Right renal pelvis (tissue), 4 donors: ENCODE measurements at places on chromosomes 2 and 18. TPM values are rescaled to one million over a fixed set of nuclear protein-coding genes. Genes with fewer than 3 reads are reported as not detected.

GRCh38 chr2:39607538-39608262 is 58.0 kb upstream of the TMEM178A start:
- no peak for DNase-seq

GRCh38 chr2:232854082-232854481 is 16.0 kb upstream of the SNORC start:
- DNase-seq: no peak

- no peak for DNase-seq
Observed at GRCh38 chr2:30626397-30626796, 179.4 kb downstream of the LCLAT1 start.

DNA sequence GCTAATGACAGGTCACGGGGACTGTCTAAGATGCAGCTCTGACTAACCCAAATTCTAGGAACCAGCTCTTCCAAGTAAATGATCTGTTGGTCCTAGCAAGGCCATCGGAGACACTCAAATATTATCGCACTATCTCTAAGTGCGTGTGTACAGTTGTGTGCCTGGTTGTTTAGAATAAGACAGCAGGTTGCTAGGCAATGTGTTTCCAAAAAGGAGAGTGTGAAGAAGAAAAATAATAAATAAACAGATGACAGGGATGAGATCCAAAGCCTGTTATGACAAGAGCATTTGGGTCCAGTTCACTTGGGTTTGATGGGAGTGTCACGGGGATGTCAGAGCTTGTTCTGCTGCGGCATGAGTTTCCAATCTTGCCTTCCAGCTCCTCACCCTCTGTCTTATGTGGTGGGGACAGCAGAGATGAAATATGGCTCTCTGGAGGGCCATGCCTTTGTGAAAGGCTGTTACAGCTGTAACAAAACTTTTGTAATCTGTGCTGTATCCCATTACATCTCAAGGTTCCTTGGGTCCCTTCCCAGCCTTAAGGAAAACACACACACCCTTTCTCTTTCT is 127.5 kb upstream of the TNP1 start:
- no peak for DNase-seq

DNA sequence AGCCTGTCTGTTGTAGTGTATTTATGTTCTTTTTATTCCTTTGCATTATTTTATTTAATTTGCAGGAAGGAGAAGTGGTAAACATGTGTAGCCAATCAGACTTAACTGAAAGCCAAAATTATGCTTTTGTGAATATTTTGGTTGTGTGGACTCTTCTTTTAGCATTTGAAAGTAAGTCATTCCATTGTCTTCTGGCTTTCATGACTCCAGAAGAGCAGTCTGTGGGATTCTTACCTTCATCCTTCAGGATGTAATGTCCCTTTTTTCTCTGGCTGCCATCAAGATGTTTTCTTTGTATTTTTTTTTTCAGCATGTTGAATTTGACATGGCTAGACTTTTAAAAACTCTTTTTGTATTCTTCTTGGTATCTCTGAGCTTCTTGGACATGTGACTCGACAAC is 895.2 kb upstream of the ZEB2 start:
- no peak for DNase-seq

DNA sequence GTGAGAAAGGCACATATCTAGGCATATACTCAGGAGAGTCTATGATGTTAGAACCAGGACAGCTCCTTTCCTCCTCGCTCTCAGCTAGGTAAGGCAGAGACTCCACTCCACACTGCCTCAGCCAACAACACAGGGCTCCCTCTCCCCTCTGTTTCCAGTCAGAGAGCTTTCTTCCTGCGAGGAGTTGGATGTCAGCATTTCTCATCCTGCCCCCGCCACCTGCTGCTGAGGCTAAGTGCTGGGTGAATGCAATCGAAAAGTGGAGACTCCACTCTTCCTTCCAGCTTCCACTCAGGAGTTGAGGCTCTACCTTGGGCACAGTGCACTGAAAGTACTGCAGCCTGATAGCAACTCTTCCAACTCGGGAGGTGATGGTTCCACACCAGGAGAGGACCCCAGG is 177.2 kb upstream of the RAB6C start:
- no peak for DNase-seq

GRCh38 chr18:68376926-68377325 is 338.0 kb downstream of the TMX3 start:
- no peak for DNase-seq

- no peak for DNase-seq
Observed at GRCh38 chr2:160425434-160426151, 68.0 kb downstream of the RBMS1 start.

GRCh38 chr2:167212014-167212648 is 323.9 kb downstream of the XIRP2 start:
- DNase-seq: peak; percentile 21

DNA sequence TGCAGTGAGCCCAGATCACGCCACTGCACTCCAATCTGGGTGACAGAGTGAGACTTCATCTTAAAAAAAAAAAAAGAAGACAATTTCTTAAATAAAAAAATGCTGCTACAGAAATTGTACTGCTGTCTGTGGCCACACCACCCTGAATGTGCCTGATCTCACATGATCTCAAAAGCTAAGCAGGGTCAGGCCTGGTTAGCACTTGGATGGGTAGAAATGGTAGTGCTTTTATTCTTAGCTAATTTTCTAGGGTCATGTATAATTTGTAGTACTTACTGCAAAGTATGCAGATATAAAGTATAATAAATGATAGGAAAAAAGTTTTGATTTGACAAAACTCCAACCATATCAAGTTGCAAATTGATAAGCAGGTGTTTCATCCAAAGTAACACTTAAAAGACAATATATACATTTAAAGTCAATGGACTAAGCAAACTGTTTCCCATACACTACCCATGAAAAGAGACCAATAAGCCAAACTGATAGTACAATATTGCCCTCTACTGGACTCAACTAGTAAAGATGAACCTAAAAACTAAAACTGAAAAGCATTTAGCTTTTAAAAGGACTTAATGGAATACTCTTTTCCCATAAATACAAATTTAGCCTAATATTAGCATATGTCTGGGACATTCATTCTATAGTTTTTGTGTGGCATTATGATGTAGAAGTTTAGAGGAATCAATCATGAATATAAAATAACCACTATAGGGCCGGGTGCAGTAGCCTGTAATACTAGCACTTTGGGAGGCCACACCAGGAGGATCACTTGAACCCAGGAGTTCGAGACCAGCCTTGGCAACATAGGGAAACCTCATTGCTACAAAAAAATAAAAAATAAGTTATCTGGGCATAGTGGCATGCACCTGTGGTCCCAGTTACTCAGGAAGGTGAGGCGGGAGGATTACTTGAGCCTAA is 18.6 kb upstream of the PEX13 start:
- DNase-seq: peak; percentile 47

DNA sequence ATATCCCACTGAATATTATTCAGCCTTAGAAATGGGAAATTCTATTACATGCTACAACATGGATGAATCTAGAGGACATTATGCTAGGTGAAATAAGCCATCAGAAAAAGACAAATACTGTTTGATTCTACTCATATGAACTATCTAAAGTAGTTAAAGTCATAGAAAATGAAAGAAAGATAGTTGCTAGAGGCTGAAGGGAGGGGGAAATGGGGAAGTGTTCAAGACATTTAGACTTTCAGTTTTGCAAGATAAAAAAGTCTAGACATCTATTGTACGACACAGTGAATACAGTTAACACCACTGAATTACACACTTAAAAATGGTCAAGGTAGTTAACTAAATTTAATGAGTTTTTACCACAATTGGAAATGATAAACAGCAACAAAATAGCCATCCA is 835.9 kb upstream of the CHAC2 start:
- no peak for DNase-seq

DNA sequence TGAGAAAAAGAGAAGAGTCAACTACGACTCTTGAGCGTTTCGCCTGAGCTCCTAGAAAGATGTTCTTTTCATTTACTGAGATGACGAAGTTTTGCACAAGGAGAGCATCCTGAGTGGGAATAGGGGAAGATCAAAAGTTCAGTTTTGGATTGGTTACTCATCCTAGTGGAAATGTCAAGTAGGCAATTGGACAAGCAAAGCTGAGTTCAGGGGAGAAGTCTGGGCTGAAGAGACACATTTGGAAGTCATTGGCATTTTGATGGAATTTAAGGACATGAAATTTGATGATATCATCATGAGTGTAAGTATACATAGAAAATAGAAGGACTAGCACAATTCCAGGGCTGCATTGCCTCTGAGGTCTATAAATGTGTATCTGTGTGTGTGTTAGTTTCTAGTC is 416.6 kb downstream of the RAD51AP2 start:
- no peak for DNase-seq

DNA sequence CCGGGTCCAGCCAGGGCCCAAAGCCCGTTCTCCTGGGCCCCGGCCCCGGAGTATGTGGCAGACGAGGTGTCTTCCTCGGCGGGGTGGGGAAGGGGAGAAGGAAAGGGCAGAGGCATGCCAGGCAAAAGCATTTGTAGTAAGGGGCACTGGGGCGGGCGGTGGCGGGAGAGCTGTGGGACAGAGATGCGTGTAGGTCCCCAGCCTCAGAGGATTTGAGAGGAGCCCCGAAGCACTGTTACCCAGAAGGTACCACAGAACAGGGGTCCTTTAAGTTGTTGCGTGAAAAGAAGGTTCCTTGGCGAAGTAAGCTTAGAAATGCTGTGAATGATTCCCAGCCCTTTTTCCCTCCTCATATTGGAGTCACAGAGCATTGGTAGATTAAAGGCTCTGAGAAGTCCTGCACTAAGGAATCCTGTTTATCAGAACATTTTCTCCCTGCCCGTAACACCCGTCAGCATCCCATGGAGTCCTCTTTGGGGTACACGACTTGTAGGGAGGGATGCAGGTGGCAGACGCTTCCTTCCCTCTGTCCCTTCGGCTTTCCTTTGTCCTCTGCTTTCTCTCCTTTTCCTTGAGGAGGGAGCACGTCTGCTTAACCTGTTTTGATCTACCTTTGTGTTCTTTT is 12.5 kb downstream of the GAREM2 start:
- no peak for DNase-seq

DNA sequence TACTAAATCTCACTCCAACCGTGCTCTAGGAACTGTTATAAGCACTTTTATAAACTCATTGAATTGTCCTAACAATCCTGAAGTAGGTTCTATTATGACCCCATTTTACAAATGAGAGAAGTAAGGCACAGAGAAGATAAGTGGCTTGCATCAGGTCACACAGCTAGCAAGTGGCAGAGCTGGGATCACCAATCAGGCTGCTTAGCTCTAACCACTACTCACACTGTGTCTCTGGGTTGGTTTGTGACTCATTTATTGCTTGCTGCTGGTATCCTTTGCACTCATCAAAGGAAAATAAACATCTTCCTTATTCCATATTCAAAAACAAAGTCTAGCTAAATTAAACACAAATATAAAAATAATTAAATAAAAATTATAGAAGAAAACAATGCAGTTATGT is 42.5 kb upstream of the IL1R2 start:
- DNase-seq: no peak

DNA sequence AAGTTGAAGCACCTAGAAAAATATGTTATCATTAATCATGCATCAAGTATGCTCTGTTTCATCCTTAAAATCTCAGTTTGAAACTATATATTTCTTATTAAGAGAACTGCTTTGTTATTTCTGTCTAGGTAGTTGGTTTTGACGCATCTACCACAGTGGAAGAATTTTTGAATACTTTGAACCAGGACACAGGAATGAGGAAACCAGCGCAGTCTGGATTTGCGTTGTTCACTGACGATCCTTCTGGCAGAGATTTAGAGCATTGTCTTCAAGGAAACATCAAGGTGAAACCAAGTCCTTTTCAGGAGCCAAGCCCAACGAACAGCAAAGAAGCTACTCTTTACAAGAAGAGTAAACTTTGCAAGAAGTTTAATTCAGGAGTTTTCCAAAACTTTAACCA is 30.1 kb upstream of the DYNC2LI1 start:
- no peak for DNase-seq

- no peak for DNase-seq
Observed at GRCh38 chr2:44799105-44799504, 142.4 kb upstream of the SIX3 start.

DNA sequence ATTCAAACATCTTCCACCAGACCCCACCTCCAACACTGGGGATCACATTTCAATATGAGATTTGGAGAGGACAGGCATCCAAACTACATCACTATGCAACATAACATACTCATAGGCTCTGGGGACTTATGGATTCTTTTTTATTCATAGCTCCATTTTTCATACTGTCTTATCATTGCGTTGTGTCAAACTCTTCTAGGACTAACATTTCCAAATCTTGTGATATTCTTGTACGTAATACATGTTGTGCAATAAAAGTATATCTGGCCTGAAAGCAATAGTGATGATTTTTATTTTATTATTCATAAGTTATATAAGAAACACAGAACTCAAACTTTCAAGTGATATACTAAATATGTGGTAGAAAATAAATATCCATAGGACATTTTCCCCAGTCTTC is 60.6 kb upstream of the ACTR3 start:
- no peak for DNase-seq

DNA sequence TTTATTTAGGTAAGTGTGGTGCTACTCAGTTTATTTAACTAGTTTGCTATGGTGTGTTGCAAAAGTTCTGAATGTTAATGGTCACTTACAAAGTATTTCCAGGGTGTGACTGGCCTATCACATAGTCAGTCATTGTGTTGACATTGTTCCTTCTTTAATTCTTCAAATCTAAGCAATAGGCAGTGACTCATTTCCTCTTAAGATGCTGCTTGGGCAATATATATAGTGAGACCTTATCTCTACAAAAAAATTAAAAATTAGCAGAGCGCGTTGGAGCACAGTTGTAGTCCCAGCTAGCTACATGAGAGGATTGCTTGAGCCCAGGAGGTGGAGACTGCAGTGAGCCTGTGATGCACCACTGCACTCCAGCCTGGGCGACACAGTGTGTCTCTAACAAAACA is 5.8 kb upstream of the CCDC88A start:
- DNase-seq: no peak

GRCh38 chr18:35688757-35689156 is 107.2 kb downstream of the GALNT1 start:
- DNase-seq: no peak

DNA sequence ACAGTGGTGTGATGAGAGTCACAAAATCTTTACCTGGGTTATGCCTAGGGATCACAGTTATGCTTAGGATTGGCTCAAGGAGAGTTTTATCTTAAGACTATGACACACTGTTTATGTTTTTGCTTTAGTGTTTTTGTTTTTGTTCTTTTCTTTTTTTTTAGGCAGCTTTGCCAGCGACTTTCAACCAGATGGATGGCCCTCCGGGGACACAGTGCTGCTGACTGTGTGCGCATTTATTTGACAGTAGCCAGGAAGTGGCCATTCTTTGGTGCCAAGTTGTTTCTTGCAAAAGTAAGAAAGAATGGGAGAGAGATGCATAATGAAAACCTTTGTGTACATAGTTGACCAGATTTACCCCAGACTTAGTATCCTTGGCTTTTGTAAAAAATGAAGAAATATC is 15.1 kb upstream of the DYNC2LI1 start:
- DNase-seq: no peak

- no peak for DNase-seq
Observed at GRCh38 chr2:207734636-207735512, 23.4 kb downstream of the CCNYL1 start.

SLC19A3 gene
- 9.8 TPM for polyA plus RNA-seq

SOCS6 gene
- 35.9 TPM for polyA plus RNA-seq

LGALSL gene
- 33.0 TPM for polyA plus RNA-seq

DLX1 gene
- 0.16 TPM for polyA plus RNA-seq

SLC16A14 gene
- polyA plus RNA-seq: 7.6 TPM

ASTL gene
- polyA plus RNA-seq: not detected

GKN2 gene
- polyA plus RNA-seq: not detected

TMEM17 gene
- 7.0 TPM for polyA plus RNA-seq

TCF23 gene
- polyA plus RNA-seq: 0.59 TPM
